Esophagus squamous epithelium (tissue), 5 donors: ENCODE measurements at places on chromosomes 4 and X. TPM values are rescaled to one million over a fixed set of nuclear protein-coding genes. Genes with fewer than 3 reads are reported as not detected.

Gene CSAG3
- not detected for total RNA-seq

Gene RHOXF1
- total RNA-seq, result not detected

DNA sequence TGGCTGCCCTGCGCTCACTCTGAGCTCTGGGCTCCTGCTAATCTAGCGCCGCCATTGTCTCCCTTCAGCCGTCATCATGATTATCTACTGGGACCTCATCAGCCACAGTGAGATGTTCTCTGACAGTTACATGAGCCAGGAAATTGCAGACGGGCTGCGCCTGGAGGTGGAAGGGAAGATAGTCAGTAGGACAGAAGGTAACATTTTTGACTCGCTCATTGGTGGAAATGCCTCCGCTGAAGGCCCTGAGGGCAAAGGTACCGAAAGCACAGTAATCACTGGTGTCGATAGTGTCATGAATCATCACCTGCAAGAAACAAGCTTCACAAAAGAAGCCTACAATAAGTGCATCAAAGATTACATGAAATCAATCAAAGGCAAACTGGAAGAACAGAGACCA, 21.8 kb upstream of the PIN4 start:
- no peak for DNase-seq
- H3K27me3 ChIP-seq, result no peaks in the 10 kb centered on the region
- H3K27ac ChIP-seq, result no peak overlapping the region
- no peak overlapping the region for H3K4me3 ChIP-seq
- H3K36me3 ChIP-seq, result no peaks in the 10 kb centered on the region
- H3K4me1 ChIP-seq, result no peaks in the 10 kb centered on the region

DNA sequence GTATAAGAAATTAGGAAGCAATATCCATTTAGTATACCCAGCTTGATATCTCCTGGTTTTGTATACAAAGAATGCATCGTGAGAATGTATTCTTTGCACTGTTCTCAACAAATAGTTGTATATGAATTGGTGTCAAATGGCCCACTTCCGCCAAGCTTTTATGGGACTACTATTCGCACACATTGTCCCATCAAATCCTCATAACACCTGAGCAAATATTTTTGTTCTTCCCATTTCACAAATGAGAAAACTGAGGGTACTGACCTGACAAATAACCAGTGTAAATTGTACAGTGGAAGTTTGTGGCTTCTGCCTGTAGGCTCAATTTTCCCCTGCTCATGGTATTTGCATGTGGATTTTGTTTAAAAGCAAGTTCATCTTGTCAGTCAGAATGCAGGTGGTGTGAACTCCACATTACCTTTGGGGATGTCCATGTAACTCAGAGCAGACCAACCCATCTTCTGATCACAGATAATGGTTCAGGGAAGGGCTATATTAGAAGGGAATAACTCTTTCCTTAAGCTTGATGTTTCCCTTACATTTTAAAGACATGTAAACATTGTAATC, 51.5 kb upstream of the FAM241A start:
- no peak overlapping the region for H3K27ac ChIP-seq
- H3K4me1 ChIP-seq, result no peaks in the 10 kb centered on the region
- DNase-seq, result no peak

DNA sequence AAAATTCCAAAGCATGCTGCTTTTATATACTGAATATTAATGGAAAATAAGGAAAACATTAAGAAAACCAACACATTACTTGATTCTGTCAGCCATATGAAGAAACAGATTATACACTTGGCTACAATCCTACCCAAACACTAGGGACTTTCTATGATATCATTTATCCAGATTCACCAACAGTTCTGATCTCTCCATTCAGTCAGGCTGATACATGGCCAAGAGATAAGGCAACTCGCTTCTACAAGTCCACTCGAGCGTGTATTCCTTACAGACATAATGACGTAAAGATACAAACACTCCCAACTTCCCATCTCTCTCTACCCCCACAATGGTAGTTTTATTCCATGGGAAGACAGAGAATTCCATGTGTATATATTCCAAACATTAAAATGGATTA, 44.5 kb downstream of the NEK1 start:
- H3K4me1 ChIP-seq, result no peaks in the 10 kb centered on the region
- no peak overlapping the region for H3K27ac ChIP-seq
- H3K36me3 ChIP-seq, result no peaks in the 10 kb centered on the region
- H3K27me3 ChIP-seq, result no peaks in the 10 kb centered on the region
- no peak overlapping the region for H3K4me3 ChIP-seq
